ENCODE measurements at places on chromosomes 5 and 9.

DNA sequence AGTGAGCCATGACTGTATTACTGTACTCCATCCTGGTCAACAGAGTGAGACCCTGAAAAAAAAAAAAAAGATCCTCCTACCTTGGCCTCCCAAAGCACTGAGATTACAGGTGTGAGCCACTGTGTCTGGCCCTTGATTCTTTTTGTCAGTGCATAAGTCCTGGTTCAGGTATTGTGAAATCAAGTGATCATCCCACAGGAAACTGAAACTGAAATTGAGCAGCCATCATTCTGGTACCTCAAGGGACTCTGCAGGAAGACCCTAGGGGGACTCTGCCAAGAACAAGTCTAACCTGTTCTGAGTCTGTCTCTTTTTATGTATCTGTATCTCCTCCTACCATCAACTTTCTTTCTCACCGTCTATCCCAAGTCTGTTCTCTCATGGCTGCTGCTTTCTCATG is 1.9 kb upstream of the DCAF10 start:
- DNase-seq, result no peak

GRCh38 chr5:161847941-161848391 is at the start of gene GABRA1:
Gene GABRA1 (plus strand): TSS chr5:161848120. CDS start chr5:161850811, 2,691 bp downstream.
- no peak for DNase-seq

DNA sequence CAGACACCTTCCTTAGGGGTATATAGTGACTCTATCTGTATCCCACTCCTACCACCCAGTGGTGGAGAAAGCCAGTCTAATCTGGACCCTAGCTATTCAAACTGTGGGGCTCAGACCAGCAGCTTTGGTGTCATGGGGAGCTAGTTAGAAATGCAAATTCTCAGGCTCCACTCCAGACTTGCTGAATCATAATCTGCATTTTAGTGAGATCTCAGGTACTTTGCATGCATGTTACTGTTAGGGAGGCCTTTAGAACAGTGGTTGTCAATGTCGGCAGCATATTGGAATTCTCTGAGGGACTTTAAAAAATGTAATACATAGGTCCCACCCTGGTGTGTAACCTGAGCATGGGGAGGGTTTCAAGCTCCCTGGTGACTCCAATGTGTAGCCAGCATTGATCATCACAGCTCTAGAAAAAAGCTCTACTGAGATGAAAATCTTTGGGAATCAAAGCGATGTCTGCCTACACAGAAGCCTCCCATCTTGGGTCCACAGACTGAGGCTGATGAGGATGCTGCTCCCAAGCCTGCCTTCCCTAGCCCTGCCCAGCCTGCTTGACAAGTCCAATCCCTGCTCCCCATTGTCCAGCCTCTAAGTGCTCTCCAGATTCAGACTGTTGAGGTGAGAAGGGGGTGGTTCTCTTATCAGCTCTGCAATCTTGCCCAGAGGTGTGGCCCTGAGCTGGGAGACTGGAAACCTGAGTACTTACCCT is 11.9 kb upstream of the GM2A start:
- no peak for DNase-seq

- no peak for DNase-seq
Observed at GRCh38 chr5:158616707-158617106, 483.0 kb downstream of the EBF1 start.

- DNase-seq, result no peak
Observed at GRCh38 chr5:91025449-91025848, 357.7 kb downstream of the ARRDC3 start.

DNA sequence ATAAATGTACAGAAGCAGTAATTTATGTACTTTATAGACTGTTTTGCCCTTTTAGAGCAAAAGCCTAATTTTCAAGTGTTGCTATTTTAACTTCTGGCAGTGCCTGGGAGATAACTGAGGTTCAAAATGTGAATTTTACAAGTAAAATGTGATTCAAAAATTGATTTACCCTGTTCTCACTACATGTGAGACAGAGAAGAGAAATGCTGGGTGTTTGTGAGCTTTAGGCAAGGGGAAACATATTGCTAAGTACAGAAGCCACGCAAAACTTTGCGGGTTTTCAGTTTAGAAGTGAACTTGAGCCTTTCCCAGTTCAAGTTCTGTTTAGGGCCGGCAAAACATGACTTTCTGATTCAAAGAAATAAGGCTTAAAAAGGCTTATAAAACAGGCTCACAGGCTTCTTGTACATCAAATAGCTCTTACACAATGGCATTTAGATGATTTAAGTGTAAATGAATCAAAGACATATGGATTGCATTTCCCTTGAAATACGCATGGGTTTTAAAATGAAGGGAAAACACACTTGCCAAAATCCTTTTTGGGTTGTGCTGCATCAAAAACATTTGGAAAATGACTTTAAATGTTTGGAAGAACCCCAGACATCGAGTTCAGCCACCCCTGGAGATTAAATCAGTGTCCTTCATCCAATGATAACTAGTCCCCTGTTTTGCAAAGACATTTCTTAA is 370.8 kb upstream of the MEF2C start:
- peak; percentile 61 for DNase-seq

DNA sequence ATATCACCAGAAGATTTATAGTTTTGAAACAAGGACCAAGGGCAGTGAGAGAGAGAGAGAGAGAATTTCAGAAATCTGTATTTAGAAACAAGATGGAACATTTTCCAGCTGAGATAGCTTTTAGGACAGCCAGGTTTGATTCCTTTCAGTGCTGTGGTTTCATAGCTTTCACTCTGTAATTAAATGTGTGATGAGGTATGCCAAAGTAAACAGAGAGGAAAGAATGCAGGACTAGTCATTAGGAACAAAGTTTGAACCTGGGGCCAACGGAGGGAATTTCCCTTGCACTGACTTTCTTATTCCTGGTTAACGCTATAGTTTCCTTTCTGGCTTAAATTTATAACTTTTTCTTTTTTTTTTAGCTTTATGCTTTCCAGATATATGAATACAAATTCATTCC is 10.0 kb upstream of the CCL28 start:
- peak; percentile 44 for DNase-seq

GRCh38 chr5:76299592-76299991 is 103.5 kb upstream of the IQGAP2 start:
- DNase-seq, result no peak

GRCh38 chr5:78271766-78272165 is 22.7 kb downstream of the AP3B1 start:
- DNase-seq, result no peak

DNA sequence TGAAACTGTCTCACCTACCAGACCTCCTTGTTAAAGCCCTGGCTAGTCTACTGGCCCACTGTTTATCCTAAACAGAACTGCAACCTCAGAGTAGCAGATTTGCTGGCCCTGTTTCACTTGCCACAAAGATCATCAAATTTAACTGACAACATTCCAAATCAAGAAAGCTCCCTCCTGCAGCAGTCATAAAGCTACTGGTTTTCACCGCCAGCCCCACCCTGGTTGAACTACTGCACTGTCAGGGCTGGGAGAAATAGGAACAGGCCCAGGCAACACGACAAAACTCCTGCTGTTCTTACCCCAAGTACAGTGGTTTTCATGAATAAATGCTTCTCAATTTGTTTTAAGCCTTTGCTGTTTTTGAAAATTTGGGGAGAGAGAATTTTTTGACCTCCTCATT is 63.0 kb downstream of the NR6A1 start:
- DNase-seq, result no peak

- DNase-seq, result no peak
Observed at GRCh38 chr5:113090336-113091106, 113.9 kb downstream of the DCP2 start.

DNA sequence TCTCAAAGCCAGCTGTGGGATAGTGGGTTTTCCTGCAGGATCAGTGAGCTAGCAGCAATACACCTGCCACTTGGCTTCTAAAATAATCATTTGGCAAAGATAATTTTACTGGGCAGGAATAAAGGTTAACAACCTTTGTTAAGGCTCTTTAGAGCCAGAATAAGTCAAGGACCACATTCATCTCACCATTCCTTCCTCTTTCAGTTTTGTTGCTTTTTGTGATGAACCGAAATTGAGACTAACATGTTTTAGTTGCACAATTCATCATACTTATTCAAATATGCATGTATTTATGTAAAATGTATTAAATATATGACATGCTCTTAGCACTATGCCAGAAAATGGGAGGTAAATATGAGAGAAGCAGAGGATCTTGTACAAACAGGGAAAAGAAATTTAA is 824.4 kb upstream of the TYRP1 start:
- DNase-seq, result no peak

DNA sequence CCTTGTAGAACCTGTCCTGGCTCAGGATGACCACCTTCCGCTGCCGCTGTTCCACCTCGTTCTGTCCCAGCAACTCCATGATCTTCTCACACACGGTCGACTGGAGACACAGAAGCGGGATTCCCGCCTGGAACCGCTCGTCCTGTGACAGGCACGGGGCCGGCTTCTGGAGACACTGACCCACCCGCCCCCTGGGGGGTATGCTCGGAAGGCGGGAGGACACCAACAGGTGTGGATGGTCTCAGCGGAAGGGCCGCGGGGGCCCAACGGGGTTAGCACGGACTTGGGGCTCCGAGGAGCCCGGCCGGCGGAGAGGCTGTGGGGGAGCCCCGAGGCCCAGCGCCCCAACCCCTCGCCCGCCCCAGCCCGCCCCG is 530 bp downstream of the UCK1 start:
- peak; percentile 30 for DNase-seq

DNA sequence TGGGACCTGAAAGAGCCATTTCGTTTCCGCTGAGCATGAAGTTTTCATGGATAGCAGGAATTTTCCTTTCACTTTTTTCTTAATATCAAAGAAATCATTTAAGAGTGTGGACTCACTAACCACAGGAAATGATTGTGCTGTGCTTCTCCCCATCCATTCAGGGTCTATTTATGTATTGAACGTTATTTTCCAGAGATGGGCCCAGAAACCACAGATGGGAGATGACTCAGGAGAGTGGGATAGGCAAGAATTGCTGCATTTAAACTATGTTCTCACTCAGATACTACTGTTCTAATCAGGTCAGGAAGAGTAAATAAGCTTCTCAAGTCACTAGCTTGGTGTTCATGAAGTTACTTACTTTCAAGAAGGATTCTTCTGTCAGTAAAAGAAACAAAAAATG is 763.8 kb downstream of the DTWD2 start:
- peak; percentile 92 for DNase-seq

DNA sequence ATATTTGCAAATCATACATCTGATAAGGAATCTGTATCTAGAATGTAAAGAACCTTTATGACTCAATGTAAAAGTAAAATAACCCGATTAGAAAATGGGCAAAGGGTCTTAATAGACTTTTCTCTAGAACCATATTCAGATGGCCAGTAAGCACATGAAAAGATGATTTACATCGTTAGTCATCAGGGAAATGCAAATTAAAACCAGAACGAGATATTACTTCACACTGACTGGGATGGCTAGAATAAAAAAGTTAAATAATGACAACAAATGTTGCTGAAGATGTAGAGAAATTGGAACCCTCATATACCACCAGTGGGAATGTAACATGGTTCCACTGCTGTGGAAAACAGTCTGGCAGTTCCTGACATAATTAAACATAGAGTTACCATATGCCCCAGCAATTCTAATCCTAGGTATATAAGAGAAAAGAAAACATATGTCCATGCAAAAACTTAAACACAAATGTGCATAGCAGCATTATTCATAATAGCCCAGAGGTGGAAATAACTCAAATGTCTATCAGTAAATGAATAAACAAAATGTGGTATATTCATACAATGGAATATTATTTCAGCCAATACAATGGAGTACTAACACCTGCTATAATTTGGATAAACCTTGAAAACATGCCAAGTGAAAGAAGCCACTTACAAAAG is 100.4 kb upstream of the MAMDC2 start:
- DNase-seq, result peak; percentile 39

DNA sequence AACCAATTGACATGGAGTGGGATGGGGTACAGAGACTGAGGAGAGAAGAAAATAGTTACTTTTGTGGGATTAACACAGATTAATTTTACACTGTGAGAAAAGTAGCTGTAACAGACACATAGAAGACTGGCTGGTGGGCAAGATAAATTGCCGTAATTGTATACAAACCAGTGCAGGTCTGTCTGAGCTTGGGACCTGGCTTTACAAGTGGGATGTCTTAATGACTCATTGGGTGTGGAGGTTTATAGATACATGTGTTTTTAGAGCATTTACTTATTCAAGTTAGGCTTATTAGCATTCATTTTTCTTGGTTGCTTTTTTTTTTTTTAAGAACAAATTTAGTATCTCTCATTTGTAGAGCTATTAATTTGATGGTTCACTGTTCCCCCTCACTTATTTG is 37.5 kb downstream of the SLC44A1 start:
- DNase-seq, result no peak
